ENCODE measurements at places on chromosomes 4 and X.

DNA sequence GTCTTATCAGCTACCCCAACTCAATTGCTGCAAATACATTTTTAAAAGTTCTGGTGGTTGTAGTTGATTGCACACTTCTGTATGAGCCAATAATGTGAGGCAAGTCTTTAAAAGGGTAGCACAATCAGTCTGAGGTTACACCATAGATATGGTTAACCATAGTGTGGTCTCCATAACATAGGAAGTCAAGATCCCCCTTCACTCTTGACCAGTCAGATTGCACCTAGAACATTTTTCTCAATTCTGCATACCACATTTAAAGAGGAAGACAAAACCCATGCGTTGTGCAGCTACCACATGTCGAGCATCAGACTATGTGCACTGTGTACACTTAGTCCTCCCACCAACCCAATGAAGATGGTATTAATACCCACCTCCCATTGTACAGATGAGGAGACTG is 26.5 kb upstream of the CYBB start:
- DNase-seq = no peak

- DNase-seq = no peak
Measured at GRCh38 chr4:92516450-92516849, 212.7 kb downstream of the GRID2 start.

- DNase-seq = no peak
Measured at GRCh38 chr4:155529716-155530115, 136.9 kb upstream of the GUCY1A1 start.

DNA sequence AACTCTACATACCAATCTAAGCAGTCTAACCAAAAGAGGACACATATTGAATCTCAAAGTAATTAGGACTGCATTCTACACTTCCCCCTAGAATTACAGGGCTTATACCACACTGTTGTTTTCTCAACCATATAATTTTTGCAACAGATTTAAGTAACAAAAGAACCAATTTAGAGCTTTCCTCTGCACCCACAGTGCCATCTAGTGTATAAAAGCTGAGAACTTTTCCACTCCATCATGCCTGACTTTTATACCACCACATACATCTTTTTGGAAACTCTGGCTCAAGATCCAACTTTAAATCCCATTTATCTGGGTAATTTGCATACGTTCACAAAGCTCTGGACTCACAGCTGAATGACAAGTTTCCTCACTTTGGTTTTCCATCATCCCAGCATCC is 99.5 kb downstream of the EFHC2 start:
- DNase-seq = peak; percentile 56

DNA sequence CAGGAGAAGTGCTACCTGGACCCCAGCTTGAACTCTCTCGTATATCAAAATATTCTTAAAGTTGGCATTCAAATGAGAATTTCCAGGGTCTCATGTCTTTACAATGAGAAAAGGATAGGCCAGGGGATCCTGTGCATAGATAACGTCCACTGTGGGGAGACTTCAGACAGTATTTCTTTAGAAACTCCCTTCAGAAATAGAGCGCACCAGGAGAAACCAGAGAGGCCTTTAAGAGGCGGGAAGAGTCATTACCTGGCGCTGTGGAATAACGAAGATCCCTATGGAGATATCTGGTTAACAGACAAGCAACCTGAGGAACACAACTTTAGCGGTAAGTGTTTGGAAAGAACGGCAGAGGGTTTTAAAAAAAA is 600 bp downstream of the RADX start:
- DNase-seq = peak; percentile 9

GRCh38 chr4:121408-122084 is 2.8 kb upstream of the ZNF718 start:
- DNase-seq = no peak

Data from GM23248 (cell line).